ENCODE measurements at places on chromosomes 11 and 22.

GRCh38 chr11:100908746-100909145, 220.9 kb downstream of the PGR start:
- no peak for DNase-seq

GRCh38 chr11:119615003-119615881, 113.8 kb downstream of the NECTIN1 start:
- DNase-seq: no peak

- no peak for DNase-seq
These were observed 12.1 kb downstream of the ELF5 start for GRCh38 chr11:34501500-34501899.

DNA sequence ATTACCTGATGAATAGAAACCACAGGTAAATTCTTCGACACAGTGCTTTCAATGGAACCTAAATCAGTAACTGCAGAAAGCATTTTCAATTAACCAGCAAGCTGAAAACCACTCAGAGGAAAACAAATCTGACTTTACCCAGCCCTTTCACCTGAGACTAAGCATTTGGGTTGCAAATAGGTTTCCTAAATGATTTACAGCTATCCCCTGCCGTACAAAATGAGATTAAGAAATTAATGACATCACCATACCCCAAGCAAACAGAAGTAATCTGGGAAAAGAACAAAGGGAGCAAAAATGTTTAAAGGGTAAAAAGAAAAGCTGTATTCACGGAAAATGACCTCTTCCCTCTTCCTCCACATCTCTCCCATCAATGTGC, 584 bp downstream of the NOX4 start:
- no peak for DNase-seq

DNA sequence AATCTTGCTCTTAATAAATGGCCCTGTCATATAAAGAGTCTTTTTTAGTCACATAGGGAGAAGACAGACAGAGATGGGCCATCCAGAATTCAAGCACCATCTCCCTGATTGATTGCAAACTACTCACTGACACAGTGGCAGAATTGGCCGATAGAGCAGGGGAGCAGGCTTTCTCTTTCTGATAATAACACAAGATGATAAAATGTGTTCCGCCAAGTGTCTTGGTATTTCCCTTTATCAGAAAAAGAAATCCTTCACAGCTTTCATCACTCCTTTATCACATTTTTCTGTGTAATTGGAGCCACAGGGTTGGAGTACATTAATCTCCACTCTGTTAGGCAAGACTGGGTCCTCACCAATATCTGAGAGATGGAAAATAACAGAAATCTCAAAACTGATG, 406.0 kb downstream of the TMEM135 start:
- no peak for DNase-seq

DNA sequence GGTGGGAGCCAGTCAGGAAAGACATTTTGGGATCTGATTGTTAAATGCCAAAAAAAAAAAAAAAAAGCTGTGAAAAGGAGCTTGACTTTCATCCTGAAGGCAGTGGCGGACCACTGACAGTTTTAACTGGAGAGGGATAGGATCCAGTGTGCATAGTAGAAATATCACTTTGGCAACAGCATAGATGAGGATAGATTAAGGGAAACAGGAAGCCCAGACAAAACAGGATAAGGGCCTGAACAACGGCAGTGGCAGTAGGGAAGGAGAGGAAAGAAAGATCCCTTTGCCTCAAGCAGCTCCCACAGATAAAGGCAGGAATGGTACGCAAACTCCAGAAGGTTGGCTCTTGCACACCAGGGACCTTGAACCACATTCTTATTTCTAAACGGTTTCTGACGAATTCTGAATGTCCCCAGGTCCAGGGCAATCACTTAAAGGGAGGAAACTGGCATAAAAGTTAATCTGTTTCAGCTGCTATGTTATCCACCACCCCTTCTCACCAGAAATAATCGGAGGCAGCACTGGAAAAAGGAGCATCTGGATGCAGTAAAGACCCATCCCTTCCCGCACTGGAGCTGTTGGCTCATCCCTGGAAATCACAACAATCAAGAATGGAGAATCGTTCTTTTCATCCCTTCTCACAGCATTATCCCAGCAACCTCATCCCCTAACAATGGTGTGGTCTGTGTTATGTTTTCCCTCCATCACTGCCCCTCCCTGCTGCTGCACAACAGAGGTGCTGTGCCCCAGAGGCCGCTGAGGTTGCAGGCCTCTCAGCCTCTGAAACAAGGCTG, 99.1 kb downstream of the GAB2 start:
- DNase-seq: no peak

DNA sequence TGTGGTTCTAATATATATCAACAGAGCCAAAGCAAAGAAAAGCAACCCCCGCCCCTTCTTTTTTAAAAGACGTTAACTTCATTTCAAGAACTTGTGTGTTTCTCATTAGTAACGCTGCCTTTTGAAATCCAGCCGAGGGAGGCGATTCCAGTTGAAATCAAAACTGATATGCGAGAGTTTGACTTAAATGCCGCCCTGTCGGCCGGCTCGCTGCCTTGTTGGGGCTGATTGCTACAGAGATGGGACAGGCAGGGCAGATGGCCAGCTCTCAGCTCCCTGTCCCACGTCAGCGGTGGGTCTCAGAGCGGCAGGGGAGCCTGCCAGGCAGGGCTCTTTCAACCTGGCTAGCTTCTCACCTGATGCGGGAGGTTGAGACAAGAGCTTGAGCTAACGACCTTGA, 51.9 kb upstream of the ALX4 start:
- DNase-seq: no peak

- peak; percentile 8 for DNase-seq
These were observed 38.1 kb upstream of the POU2AF1 start for GRCh38 chr11:111417011-111417765.

DNA sequence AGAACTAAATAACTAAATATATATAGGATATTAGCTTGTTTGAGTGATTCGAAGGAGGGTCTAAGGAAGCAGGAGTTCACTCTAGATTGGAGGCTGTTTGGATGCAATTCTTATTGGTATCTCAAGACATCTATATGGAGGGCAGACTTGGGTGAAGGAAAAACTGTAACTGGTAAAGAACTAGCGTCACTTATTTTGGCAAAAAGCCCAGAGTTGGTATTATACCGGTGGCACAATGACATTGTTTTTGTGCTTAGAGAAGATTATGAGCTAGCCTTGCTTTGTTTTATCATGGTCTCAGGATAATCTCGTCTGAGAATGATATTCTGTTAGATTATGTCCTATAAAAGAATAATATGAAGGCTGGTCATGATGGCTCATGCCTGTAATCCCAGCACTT, 6.0 kb upstream of the SLC35F2 start:
- no peak for DNase-seq

DNA sequence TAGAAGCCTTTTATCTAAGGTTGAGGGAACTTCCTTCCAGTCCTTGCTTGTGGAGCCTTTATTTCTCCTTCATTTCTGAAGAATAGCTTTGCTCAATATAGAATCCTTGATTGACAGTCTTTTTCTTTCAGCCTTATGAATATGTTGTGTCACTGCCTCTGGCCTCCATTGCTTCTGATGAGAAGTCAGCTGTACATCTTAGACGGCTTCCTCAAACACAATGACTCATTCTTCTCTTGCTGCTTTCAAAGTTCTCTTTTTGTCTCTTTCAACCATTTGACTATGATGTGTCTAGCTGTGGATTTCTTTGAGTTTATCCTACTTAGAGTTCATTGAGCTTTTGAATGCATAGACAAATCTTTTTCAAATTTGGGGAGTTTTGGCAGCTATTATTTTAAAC, 893.2 kb downstream of the BRD1 start:
- no peak for DNase-seq

GRCh38 chr22:47278655-47279054, 516.2 kb downstream of the TBC1D22A start:
- no peak for DNase-seq

DNA sequence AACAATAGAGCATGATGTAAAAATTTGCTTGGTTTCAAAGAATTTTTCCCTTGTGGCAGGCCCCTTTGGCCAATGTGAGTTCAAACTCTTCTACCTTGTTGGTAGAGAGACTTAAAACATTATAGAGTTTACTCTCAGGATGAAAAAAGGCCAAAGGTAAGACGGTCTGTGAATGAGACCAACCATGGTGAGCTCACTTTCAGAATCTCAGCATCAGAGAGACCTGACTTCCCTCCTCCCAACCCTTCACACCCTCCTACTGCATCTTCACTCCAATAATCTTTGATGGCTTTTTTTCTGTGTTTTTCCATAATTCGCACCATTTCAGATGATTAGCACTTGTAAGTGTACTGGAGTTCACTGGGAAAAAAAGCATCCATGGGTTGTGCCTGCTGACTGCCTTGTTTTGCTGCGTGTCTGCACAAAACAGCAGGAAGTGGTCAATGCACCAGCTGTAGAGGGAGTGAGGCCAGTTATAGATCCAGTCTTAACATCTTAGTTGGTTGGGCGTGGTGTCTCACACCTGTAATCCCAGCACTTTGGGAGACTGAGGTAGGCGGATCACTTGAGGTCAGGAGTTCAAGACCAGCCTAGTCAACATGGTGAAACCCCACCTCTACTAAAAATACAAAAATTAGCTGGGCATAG, 64.1 kb downstream of the SLC1A2 start:
- no peak for DNase-seq

- DNase-seq: no peak
These were observed 20.9 kb upstream of the BAIAP2L2 start for GRCh38 chr22:38131399-38131798.

- no peak for DNase-seq
These were observed 6.2 kb upstream of the SNX15 start for GRCh38 chr11:65021003-65021402.

DNA sequence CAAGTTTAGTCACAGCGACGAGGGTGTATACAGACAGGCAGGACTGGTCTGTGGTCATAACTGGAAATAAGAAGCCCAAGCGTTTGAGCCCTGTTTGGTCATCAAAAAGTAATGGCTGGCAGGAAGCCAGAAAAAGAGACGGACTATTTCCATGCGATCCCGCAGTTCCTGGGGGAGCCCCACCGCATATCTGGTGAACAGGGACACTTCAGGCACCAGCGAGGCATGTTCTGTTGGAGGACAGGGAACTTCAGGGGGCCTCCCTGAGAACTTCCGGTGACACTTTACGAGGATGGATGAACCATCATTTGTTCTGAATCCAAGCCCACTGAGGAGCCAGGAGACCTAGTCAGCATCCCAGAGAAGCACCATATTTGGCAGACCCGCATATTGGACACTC, 29.7 kb upstream of the TRIM29 start:
- DNase-seq: no peak

GRCh38 chr22:41030891-41031290, 61.5 kb upstream of the EP300 start:
- no peak for DNase-seq

DNA sequence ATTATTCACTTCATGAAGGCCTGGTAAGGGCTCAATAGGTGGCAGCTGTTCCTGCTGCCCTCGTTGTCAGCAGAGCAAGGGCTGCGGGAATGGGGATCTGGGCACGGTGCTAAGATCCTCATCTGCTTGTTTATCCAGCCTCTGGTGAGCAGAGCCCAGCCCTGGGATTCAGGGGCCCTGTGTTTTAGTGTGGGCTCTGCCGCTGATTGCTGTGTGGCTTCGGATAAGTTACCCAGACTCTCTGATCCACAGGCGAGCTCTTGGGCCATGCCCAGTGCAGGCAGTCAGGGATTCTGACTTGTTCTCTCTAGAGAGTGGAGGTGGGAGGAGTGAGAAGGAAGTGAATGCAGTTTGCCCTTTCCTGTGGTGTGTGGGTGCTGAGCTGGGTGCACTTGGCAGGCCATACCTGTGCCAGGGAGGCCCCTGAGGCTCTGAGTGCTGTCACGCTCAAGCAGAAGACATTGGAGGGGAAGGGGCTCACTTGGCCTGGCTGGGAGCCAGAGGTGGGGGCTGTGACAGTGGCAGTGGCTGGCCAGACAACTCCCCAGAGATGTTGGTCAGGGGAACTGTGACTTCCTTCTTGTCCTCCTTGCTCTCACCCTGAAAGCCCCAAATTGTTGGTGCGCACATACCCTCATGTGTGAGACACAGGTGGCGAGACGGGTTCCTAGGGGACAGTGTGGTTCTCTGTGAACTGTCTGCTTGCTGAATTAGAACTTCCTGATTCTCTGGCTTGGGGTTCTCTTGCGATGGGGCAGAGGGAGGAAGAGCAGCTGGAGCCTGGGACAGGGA, 43.7 kb downstream of the CD82 start:
- DNase-seq: peak; percentile 22

GRCh38 chr22:23220485-23221350, 40.4 kb downstream of the BCR start:
- no peak for DNase-seq

GRCh38 chr11:16070573-16070972, 285.8 kb downstream of the SOX6 start:
- DNase-seq: no peak

GRCh38 chr22:27546157-27546935, 255.2 kb downstream of the MN1 start:
- no peak for DNase-seq

- DNase-seq: peak; percentile 69
These were observed 29.8 kb downstream of the SREBF2 start for GRCh38 chr22:41862530-41863266.

- no peak for DNase-seq
These were observed 5.5 kb upstream of the NXF1 start for GRCh38 chr11:62810748-62811147.

DNA sequence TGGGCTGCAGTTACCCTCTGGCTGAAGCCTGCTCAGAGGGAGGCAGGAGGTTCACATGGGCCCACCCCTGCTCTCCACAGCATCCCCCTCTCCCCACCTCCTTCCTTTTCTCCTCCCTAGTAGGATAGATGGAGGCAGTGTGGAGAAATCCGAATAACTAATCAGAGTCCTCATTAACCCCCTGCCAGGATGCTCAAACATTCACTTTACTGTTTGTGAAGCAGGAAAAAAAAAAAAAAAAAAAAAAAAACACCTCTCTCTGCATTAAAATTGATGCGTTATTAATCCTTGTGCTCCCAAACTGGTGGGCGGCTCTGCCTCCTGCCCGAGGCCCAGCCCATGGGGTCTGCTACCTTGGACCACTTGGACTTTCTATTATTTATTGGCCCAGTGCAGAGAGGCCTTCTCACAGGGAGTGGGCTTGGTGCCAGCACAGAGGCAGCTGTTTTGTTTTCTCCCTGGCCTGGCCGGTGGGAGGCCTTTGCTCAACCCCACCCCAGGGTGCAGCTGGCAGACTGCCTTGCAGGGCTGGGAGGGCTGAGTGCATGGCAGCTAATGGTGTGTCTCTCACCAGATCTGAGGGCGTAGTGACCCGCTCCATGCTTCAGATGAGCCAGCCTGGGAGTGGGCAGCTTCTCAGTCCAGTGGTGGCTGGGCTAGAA, 150.7 kb downstream of the PKNOX2 start:
- DNase-seq: no peak

DNA sequence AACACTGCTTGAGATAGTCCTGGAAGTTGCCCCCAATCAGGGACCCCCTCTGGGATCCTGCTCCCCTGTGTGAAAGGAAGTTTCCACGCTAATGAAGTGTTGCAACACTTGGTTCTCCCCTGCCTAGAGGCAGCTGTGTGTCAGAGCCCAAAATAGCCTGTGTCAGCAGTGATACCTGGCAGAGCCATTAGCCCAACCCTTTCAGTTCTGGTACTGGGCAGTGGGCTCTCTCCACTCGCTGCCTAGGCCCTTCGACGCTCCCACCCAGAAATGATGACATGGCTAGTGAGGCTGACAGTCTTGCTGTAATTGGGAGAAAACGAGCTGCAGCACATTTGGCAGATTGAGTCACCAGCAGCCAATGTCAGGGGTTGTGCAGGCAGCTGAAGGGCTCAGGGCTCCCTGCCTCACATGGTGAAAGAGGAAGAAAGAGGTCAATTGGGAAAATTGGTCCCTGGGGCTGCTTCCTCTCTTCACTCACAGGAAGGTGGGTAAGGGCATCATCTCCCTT, 1.4 kb upstream of the NXF1 start:
- no peak for DNase-seq

- no peak for DNase-seq
These were observed 28.7 kb upstream of the WT1 start for GRCh38 chr11:32464078-32464477.
